Stimulated activated naive CD8-positive, alpha-beta T cell treated with anti-CD3 and anti-CD28 coated beads, Interleukin-15, Interleukin-2, amounts not matched to agents 100 U/mL and 50 U/mL, for 24 hours (primary cell): ENCODE measurements at places on chromosomes 3 and 15.
A peak's percentile ranks its signal among the peaks of the same experiment; 100 is the strongest.

DNA sequence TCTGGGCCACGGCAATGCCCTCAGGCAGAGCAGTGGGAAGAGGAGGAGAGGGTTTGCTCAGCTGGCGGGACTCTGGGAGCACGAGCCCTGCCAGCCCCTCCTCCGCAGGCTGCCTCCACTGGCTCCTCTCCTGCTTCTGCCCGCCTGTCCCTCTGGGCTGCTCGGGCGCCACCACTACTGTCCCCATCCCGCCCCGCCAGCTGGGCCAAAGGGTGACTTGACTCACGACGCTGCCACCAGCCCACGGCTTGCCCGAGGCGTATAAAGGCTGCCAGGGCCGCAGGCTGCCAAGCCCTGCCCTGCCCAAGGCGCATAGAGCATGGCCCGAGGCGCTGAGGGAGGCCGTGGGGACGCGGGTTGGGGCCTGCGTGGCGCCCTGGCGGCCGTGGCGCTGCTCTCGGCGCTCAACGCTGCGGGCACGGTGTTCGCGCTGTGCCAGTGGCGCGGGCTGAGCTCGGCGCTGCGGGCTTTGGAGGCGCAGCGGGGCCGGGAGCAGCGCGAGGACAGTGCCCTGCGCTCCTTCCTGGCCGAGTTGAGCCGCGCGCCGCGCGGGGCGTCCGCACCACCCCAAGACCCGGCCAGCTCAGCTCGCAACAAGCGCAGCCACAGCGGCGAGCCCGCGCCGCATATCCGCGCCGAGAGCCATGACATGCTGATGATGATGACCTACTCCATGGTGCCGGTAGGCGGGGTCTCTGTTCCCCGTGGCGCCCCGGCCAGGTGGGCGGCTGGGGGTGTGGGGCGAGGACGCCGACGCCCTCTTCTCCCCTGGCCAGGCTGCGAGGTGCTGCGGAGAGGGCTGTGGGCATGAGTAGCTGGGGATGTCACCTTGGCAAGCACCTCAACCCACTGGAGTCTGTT lies at the start of gene GLDN:
Gene GLDN (plus strand): TSS at position 290 of the 861 bp plus-strand sequence. CDS start 30 bp downstream, at position 320.
- no peak for DNase-seq

GRCh38 chr3:38121832-38122461 lies 15.0 kb downstream of the ACAA1 start:
- no peak for DNase-seq

DNA sequence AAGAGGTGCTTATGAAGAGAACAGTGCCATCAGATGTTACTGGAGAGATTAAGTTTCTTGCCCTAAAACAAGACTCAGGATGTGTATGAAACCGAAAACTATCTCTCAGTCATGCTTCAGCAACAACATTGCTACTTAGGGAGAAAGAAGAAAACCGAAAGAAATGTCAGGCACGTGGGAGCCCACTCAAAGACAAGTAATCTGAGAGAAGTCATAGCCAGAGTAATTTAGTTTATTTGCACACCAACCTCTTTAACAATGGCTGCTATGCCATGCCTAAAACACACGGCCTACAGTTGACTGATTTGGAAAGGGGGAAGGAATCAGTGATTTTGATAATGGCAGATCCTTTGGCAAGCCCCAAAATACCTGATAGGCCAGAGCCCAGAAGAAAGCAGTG lies 162.9 kb downstream of the TIGIT start:
- no peak for DNase-seq

DNA sequence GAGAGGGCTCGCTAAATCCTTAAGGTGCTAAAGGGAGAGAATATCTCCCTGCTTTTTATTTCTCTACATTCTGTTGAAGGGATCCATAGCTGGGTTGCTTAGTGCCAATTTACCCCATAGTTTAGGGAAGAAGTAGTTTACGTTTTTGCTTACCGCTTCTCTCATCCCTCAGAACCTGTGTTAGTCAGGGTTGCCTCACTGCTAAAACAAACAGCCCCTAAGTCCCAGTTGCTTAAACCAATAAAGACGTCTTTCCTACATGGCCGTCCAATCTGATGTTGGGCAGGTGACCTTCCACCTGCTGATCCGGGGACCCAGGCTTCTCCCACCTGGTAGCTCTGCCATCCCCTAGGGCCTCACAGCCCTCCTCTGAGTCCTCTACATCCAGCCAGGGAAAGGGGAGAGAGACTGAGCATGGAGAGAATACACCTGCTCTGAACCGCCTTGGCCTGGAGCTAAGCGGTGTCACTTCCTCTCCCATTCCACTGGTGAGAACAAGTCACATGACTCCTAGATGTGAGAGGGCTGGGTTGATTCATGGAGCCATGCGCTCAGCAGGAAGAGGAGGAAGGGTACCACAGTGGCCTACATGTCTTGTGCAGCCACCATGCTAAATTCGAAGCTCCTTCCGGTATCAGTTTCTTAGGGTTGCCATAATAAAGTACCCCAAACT lies 26.3 kb downstream of the DNASE1L3 start:
- no peak for DNase-seq

GRCh38 chr15:58064980-58065444 lies 499 bp downstream of the ALDH1A2 start:
- DNase-seq, result peak; percentile 10

- no peak for DNase-seq
These were observed 8.4 kb downstream of the NR1D2 start for GRCh38 chr3:23953523-23953922.

- no peak for DNase-seq
These were observed 58.9 kb downstream of the TMEM108 start for GRCh38 chr3:133096900-133097613.

- no peak for DNase-seq
These were observed 92.0 kb upstream of the NR2E3 start for GRCh38 chr15:71718116-71718910.

- DNase-seq, result no peak
These were observed 57.6 kb upstream of the TNFSF10 start for GRCh38 chr3:172580680-172581401.

- no peak for DNase-seq
These were observed 828 bp downstream of the THOC7 start for GRCh38 chr3:63862804-63863149.

DNA sequence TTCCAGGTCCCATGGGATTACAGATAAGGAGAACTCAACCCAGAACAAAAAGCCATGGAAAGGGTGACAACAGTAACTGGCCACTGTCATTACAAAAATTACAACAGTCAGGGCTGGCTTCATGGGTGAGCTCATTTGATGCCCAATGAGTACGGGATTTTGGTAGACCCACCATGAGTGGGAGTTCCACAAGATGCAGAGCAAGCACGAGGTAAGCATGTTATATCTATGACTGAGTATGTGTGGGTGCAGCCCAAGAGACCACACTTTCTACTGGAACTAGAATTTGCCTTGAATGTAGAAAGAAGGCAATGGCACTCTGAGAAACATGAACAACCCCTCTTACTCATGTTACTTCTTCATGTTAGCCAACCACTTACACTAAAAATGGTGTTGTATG lies 83.3 kb downstream of the IGF2BP2 start:
- DNase-seq, result no peak

DNA sequence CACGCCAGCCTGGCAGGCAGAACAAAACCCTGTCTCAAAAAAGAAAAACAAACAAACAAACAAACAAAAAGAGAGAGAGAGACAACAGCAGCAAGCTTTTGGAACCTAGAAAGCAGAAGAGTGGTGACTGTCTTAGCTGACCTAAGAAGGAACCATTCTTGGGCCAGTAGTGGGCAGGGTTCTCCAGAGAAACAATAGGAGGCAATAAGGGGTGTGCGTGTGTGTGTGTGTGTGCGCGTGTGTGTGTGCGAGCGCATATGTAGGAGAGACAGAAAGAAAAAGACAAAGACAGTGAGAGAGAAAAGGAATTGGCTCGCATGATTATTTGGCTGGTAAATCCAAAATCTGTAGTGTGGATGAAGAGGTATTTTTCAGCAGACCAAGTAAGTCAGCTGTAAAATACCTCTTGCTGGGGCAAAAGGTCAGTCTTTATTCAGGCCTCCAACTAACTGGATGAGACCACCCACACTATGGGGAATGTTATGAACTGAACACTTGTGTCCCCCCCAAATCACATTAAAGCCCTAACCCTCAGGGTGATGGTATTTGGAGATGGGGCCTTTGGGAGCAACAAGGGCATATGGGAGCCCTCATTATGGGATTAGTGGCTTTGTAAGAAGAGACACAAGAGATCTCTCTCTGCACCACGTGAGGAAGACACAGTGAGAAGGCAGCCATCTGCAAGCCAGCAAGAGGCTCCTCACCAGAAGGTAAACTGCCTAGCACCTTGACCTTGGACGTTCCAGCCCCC lies 15.1 kb upstream of the BLM start:
- no peak for DNase-seq

- DNase-seq, result no peak
These were observed 29.1 kb downstream of the MEF2A start for GRCh38 chr15:99594916-99595315.
